Body of pancreas (tissue), 4 donors: ENCODE measurements at places on chromosomes 13 and 19. TPM values are rescaled to one million over a fixed set of nuclear protein-coding genes. Genes with fewer than 3 reads are reported as not detected.

The ATP8A2 gene
- under 0.01 TPM for total RNA-seq

The KCNRG gene
- total RNA-seq = not detected

GRCh38 chr19:35061583-35062373, 20.3 kb downstream of the HPN start:
- H3K4me3 ChIP-seq = no peak overlapping the region
- H3K27me3 ChIP-seq = no peaks in the 10 kb centered on the region
- no peak overlapping the region for H3K27ac ChIP-seq
- H3K36me3 ChIP-seq = no peaks in the 10 kb centered on the region

DNA sequence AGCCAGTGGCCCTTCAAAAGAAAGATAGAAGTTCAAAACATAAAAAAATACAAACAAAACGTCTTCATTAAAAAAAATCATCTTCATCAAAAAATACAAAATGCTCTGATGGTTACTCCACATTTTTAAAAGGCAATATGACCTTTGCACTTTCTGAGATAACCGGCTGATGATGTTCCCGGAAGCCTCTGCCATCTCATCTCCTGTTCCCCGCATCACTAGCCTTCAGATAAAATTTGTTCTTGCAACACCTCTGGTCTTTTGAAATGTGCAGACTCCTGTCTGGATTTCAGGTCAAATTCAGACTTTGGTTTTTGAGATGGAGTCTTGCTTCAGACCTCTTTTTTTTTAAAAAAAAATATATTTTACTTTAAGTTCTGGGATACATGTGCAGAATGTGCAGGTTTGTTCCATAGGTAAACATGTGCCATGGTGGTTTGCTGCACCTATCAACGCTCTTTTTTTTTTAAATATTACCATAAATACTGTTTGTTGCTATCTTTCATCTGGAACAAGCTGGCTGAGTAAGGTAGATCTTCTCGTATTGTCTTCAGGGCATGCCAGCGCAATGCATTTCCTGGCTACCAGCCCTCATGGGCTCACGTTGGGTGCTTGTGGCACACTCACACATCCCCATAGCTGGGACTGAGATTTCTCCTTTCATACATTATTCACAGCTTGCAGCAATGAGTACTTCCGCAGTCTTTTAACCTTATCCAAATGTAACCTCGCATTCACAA, 418.9 kb upstream of the ARGLU1 start:
- no peak overlapping the region for H3K27ac ChIP-seq
- no peaks in the 10 kb centered on the region for H3K36me3 ChIP-seq
- DNase-seq = no peak
- no peaks in the 10 kb centered on the region for H3K27me3 ChIP-seq
- no peaks in the 10 kb centered on the region for H3K4me1 ChIP-seq

DNA sequence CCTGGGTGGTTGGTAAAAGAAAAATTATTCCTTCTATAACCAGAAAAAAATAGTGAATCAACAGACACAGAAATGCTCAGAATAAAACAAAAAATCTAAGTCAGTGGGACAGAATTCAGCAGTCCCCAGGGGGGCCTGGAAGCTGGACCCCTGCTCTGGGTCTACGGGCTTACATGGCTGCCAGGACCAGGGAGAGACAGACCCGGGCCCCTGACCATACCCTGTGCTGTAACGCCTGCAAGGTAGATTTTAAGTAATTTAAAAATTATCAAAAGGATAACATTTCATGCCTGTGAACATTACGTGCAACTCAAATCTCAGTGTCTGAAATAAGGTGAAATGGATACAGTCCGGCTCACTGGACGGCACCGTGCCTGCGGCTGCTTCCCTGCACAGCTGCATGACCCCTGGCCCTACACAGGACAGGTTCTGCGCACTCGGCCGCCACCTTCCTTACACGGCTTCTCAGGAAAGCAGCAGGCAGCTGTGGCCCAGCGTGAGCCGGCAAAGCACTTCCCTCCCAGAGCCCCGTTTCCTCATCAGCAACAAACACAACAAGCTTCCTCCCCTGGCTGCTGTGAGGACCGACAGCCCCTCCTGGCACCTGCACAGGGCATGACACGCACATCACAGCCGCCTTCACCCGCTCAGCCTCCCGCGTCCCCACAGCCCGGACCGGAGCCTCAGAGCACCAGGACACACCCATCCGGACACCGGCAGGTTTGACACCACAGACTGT, 22.2 kb downstream of the RASA3 start:
- H3K4me1 ChIP-seq = peaks cover 4% of the 10 kb centered on the region
- H3K36me3 ChIP-seq = no peaks in the 10 kb centered on the region
- no peak overlapping the region for H3K4me3 ChIP-seq
- H3K27ac ChIP-seq = no peak overlapping the region
- no peak for DNase-seq
- H3K27me3 ChIP-seq = no peaks in the 10 kb centered on the region

DNA sequence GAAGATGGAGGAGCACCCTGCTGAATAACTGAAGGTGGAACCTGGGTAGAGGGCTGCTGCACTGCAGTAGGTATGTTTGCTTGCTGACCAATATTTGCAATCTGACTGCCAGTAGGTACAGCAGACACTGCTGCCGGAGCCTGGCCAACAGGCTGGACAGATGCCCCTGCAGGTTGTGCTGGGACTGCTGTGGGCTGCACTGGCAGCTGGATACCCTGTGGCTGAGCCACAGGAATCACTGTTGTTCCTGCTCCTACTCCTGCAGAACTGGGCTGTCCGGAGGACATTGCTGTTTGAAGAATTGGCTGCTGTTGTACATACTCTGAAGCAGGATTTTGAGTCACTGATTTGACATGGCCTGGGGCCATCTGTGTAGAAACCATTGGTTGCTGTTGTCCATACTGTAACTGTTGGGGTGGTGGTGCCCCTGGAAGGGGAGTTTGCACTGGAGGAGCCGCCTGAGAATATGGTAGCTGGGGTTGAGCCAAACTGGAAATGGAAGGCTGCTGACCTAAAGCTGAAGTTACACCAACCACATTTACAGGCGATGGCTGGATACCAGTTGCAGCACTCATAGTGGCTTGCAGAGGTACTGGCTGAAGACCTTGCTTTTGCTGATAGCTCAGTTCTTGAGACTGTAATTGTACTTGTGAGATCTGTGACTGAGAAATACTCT, 2.2 kb downstream of the TSC22D1 start:
- no peaks in the 10 kb centered on the region for H3K27me3 ChIP-seq
- peak overlapping the region; percentile 26 for H3K27ac ChIP-seq
- H3K36me3 ChIP-seq = no peaks in the 10 kb centered on the region
- no peak overlapping the region for H3K4me3 ChIP-seq

DNA sequence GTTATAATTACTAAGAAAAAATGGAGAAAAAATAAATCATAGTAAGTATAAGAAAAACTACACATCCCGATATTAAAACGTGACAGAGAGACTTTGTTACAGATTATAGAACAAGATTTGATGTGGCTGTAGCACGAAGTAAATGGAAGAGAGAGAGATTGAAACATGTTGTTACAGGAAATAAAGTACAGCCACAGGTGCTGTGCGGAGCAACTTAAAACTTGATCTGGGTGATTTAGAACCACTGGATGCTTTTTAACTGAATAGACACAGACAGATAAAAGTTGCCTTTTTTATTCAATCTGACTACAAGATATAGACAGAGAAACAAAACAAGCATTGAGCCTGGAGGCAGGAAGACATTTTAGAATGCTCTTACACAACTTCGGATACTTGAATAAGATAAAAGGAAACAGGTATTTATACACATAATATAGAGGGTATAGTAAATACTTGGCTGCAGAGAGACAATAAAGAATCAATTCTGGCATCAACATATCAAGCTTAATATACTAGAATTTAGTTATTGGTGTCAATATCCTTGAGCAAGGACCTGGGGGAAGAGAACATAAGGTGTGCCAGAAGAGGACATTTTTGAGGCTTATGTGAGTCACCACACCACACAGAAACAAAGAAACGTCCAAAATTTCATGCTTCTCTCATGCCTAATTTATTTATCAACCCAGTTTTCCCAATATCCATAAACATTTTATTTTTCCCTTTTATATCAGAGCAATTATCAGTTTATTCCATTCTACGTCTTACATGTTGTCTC, 548.5 kb downstream of the SLITRK1 start:
- H3K27ac ChIP-seq = no peak overlapping the region
- H3K36me3 ChIP-seq = no peaks in the 10 kb centered on the region
- H3K4me1 ChIP-seq = no peaks in the 10 kb centered on the region
- no peak overlapping the region for H3K4me3 ChIP-seq
- H3K27me3 ChIP-seq = no peaks in the 10 kb centered on the region
